Activated T-cell treated with anti-CD3 and anti-CD28 coated beads, Interleukin-2, amount 50 U/mL, for 48 hours (primary cell): ENCODE measurements at places on chromosomes 5 and 9.

DNA sequence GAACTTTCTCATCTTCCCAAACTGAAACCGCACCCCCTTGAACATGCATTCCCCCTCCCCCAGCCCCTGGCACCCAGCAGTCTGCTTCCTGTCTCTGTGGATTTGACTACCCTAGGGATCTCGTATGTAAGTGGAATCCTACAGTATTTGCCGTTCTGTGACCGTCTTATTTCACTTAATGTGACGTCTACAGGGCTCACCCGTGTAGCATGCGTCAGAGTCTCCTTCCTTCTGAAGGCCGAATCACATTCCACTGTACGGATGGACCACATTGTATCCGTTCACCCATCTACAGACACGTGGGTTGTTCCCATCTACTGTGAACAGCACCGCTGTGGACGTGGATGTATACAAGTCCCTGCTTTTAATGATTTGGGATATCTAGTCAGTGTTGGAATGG, 4.5 kb downstream of the PRRX2 start:
- DNase-seq, result no peak

DNA sequence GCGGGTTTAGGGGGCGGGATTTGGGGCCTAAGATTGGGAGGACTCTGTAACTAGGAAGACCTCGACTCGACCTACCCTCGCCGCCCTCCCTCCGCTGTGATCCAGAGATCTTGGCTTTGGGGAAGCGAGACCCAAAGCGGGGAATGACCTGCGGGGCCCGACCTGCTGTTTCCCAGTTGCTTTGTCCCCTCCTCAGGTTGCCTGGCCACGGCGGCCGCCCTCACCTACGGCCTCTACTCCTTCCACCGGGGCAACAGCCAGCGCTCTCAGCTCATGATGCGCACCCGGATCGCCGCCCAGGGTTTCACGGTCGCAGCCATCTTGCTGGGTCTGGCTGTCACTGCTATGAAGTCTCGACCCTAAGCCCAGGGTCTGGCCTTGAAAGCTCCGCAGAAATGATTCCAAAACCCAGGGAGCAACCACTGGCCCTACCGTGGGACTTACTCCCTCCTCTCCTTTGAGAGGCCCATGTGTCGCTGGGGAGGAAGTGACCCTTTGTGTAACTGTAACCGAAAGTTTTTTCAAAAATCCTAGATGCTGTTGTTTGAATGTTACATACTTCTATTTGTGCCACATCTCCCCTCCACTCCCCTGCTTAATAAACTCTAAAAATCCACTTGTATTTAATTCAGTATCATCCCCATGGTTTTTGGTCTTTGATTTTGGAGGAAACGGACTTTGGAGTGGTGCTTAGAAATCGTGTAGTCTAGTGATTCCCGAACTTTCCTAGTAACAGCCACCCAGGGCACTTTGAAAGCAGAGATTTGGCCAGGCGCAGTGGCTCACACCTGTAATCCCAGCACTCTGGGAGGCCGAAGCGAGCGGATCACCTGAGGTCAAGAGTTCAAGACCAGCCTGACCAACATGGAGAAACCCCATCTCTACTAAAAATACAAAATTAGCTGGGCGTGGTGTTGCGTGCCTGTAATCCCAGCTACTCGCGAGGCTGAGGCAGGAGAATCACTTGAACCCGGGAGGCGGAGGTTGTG, 878 bp downstream of the HIGD2A start:
- DNase-seq, result no peak

DNA sequence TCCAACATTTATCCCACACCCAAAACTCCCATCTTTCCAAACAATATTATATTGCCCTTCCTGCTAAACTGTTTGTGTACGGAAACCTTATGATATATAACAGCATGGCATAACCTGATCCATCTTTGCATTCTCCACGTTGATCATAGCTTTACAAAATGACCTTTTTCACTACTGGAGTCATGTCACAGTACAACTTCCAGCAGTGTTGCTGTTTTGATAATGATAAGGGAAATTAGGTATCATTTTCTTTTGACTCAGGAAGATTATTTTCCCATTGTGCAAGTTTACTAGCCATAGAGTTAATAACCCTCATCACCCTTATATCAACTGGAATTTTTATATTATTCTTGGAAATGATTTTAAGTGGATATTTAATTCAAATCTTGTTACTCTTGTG, 57.5 kb downstream of the SH3GL2 start:
- no peak for DNase-seq

DNA sequence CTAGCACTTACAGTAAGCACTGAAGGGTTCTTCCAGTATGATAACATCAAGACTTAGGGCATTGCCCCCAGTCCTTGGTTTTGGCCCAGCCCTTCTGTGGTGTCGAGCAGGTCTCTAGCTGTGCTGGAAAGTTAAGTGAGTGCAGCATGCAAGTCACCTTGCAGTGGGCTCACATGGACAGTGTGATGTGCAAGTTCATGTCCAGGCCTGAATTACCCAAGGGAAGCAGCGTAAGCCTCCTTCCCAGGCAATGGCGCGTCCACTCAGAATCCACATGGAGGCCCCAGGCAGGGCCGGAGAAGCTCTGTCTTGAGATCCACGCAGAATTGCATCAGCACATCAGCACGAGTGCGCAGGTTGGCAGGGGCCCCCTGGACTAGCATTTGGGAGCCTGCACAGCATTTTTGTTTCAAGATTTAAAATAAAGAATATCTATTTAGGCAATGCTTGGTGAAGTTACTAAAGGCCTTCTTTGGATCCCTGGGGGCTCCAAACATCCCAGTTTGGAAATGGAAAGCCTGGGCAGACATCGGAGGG, 108.4 kb upstream of the ALDH1B1 start:
- no peak for DNase-seq

- DNase-seq, result no peak
These were observed 302.7 kb downstream of the MAN2A1 start for GRCh38 chr5:109992264-109992915.

GRCh38 chr9:133772581-133772980, 34.4 kb upstream of the SARDH start:
- DNase-seq, result no peak

DNA sequence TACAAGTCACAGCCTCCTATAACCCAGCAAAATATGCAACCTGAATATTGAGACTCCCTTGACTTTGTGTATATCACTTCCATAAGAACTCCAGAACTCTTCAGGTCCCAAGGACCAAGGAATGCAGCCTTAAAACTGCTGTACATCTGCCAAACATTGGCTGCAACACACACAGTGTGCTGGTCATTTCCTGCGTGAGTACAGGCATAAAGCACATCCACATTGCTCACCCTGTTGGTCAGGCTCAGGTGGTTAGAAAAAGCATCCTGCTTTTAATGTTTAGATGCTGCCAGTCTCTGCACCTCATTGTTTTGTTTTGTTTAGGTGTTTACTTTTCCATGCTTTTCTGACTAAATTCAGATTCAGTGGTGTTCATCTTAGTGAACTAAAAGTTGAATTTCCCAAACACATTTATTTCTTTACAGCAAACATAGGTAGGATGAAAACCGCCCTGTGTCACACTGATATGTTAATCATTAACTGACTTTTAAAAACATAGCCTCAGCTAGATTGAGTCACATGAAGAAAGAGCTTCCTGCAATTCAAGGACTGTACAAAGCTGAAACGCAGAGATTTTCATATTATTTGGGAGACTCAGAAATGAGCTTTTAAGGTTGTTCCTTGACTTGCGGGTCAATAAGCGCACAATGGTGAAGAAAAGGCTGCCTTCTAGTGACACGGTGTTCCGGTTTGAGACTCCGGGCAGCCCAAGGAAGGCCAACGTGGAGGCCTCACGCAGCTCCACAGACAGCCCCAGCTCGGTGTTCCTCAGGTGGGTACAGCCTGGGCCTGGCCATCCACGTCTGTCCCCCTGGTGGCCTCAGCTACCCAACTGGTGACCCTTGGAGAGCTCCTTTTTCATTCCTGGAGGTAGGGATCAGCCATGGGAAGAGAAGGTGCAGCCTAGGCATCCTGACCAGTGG, 52.2 kb upstream of the GRAMD2B start:
- DNase-seq, result no peak

- DNase-seq, result no peak
These were observed 4.0 kb upstream of the LRRC70 start for GRCh38 chr5:62574599-62574998.

GRCh38 chr5:122701640-122702523, 73.0 kb upstream of the SNX2 start:
- peak; percentile 24 for DNase-seq

DNA sequence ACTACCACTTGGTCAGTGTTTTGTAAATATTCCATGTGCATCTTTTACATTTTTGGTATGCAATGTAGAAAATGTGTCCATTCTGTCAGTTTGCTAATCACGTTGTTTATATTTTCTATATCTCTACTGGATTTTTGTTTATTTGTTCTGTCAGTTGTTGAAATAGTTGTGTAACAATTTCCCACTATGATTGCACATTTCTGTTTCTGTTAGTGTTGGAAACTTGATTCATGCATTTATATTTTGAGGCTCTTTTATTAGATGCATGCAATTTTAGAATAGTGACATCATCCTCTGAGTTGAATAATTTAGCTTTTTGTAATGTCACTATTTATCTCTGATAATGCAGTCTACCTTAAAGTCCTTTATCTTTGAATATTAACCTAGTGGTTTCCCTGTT, 25.8 kb upstream of the LECT2 start:
- DNase-seq, result no peak

- DNase-seq, result no peak
These were observed 24.6 kb downstream of the PIK3R1 start for GRCh38 chr5:68240202-68240601.

DNA sequence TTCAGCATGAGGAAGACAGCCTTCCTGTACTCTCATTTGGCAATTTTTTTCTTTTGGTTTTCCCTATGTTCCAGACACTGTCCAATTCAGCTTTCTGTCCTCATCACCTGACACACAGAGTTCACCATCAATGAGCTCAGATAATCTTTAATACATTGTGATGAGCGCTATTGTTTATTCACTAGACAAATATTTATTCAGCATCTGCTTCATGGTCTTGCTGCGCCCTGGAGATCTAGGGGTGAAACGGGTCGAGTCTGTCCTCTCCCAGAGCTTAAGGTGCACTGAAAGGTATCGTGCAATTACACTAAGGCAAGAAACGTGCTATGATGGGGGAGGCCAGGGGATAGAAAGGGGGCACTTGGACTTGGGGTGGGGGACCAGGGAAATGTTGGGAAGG, 281.6 kb downstream of the ZSWIM6 start:
- DNase-seq, result no peak

DNA sequence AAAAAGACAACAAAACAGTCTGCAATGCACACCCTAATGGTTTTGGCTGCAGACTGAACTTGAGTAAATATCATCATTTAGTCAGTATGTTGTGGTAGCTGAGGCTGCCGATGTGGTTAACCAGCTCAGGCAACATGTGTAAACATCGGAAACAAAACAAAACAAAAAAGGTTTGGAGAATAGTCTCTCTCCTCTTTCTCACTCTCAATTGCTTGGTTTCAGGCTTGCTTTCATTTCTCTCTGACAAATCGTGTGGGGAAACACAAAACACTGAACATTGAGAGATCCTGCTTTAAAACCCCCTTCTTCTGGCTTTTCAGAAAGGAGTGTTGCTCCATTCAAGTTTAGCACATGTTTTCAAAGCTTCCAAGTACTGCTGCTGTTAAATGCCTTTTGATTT, 453.3 kb downstream of the BNC2 start:
- DNase-seq, result no peak

DNA sequence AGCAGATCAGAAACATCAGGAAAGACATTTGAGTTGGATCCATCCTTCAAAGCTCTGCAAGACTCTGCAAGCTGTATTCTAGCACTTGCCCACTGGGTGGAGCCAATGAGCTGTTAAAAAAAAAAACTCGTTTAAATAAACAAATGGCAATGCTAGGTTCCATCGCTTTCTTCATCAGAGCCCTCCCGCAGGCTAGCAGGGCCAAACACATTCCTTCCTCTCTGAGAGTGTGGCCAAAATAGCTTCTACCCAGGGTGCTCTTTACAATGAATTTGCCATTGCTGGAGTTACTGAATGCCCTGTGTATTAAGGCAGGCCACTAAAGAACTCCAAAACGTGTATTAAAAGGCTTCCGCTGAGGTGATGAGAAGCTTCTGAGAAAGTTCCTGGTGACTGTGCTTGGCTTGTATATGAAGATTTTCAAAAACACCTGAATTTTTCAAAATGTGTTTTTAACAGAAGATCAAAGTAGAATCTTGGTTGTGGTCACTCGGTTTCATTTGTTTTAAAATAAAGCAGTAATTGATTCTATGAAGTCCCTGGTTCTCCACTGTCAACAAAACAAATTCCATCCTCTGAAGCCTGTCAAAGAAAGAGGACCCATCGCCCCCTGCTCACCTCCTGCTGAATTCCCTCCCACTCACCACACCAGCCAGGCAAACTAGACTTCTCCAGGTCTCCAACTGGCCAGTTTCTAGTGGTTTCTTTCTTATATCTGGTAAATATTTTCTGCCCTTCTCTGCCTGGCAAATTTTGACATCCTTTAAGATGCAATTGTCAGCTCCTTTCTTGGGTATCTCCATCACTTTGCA, 36.5 kb upstream of the EQTN start:
- DNase-seq, result peak; percentile 62

DNA sequence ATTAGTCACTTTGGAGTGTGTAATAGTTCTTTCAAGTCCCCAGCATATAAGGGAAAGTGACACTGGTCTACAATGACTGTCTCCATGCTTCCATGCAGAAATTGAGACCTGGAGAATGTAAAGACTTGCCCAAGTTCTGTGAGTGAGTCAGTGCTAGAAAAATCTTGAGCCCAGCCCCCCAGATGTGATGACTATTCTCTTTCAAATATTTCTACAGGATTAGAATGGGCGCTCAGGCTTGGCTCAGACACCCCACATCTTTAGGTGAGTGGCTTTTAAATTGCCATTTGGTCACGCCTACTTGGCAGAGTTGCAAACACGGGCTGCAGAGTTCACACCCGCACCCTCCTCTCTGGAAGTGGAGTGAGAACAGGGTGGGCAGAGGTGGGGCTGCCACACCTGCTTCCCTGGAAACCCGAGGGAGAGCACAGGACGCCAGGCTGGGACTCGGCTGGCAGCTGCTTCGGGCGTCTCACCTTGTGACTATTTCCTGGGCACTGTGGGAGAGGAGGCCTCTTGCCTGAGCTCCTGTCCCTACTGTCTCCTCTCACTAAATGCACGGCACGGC, 37.6 kb downstream of the ROPN1L start:
- no peak for DNase-seq

- no peak for DNase-seq
These were observed 50.8 kb downstream of the WDR36 start for GRCh38 chr5:111142932-111143331.

DNA sequence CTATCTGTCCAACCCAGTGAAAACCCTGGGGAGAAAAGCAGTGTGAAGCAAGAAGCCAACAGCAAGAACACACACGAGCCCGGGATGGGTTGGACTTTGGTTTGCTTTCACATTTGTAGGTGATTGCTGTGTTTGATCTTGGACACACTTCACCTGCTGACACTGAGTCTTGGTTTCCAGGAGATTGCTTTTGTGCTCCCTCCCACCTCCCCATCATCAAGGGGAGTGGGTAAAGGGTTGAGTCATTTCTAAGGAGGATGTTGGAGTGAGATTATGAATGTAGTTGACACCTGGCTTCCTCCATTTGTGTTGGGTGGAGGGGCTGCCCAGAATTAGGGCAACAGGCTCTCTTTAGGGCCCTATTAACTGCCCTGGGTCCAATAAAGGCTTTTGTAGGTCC, 37.5 kb downstream of the ANKDD1B start:
- DNase-seq, result no peak
